GM23338 (cell line): ENCODE measurements at places on chromosomes 3 and 15. TPM values are rescaled to one million over a fixed set of nuclear protein-coding genes. Genes with fewer than 3 reads are reported as not detected.

The GATM gene
- 8.5 and 9.1 TPM in 2 replicates for polyA plus RNA-seq

The AHSG gene
- 0.18 and 0.21 TPM in 2 replicates for polyA plus RNA-seq

The FBN1 gene
- 1.2 and 1.9 TPM in 2 replicates for polyA plus RNA-seq

The ANKRD34C gene
- not detected in 2 replicates for polyA plus RNA-seq

The PRSS50 gene
- 0.50 and 0.60 TPM in 2 replicates for polyA plus RNA-seq

The CHL1 gene
- polyA plus RNA-seq, result 1.4 and 2.6 TPM in 2 replicates

The SH3GL3 gene
- polyA plus RNA-seq, result 15.9 and 18.8 TPM in 2 replicates

The KCNMB3 gene
- 3.3 and 3.8 TPM in 2 replicates for polyA plus RNA-seq

The CDCP1 gene
- 7.7 and 8.4 TPM in 2 replicates for polyA plus RNA-seq

The FANCD2OS gene
- polyA plus RNA-seq, result 0.94 TPM in 1 of 2 replicates, not detected in the other

The TM4SF18 gene
- polyA plus RNA-seq, result 1.4 and 2.0 TPM in 2 replicates

The SERINC4 gene
- polyA plus RNA-seq, result not detected in 2 replicates

The MORC1 gene
- not detected in 2 replicates for polyA plus RNA-seq

The GOLGA6B gene
- polyA plus RNA-seq, result 0.65 TPM in 1 of 2 replicates, not detected in the other

The GHRL gene
- 0.52 and 0.78 TPM in 2 replicates for polyA plus RNA-seq

The CFAP20DC gene
- polyA plus RNA-seq, result 4.9 and 7.4 TPM in 2 replicates

The GASK1A gene
- polyA plus RNA-seq, result 1.5 and 2.6 TPM in 2 replicates

The TMEM212 gene
- polyA plus RNA-seq, result not detected in 2 replicates

The PLSCR2 gene
- 0.55 TPM in 1 of 2 replicates, not detected in the other for polyA plus RNA-seq

The GP9 gene
- polyA plus RNA-seq, result not detected in 2 replicates

The SHC4 gene
- polyA plus RNA-seq, result 0.32 and 0.38 TPM in 2 replicates

The WDR48 gene
- polyA plus RNA-seq, result 20.8 and 27.2 TPM in 2 replicates

The FMN1 gene
- polyA plus RNA-seq, result 0.71 and 1.2 TPM in 2 replicates

The GOLGA8G gene
- not detected in 2 replicates for polyA plus RNA-seq

The TNK2 gene
- polyA plus RNA-seq, result 9.6 and 10.0 TPM in 2 replicates

The METTL6 gene
- 11.6 and 15.1 TPM in 2 replicates for polyA plus RNA-seq

The SLC12A1 gene
- 0.52 and 0.57 TPM in 2 replicates for polyA plus RNA-seq

The SPTBN5 gene
- polyA plus RNA-seq, result 0.31 and 0.57 TPM in 2 replicates

The SCG5 gene
- 64.4 and 73.3 TPM in 2 replicates for polyA plus RNA-seq

The CKMT1A gene
- polyA plus RNA-seq, result 30.9 and 31.1 TPM in 2 replicates

The LYSMD2 gene
- polyA plus RNA-seq, result 5.1 and 5.9 TPM in 2 replicates

The RBPMS2 gene
- 171 and 179 TPM in 2 replicates for polyA plus RNA-seq

The CD86 gene
- not detected in 2 replicates for polyA plus RNA-seq

The SCAANT1 gene
- polyA plus RNA-seq, result 1.2 TPM in 1 of 2 replicates, not detected in the other

The MYO5C gene
- polyA plus RNA-seq, result 6.4 and 7.9 TPM in 2 replicates

The CERS3 gene
- 0.38 and 1.8 TPM in 2 replicates for polyA plus RNA-seq

The ECE2 gene
- polyA plus RNA-seq, result 0.48 TPM in 1 of 2 replicates, not detected in the other

The ARGFX gene
- not detected in 2 replicates for polyA plus RNA-seq

The GNAT1 gene
- not detected in 2 replicates for polyA plus RNA-seq

The LDHAL6B gene
- polyA plus RNA-seq, result not detected in 2 replicates

The GNAI2 gene
- 138 and 140 TPM in 2 replicates for polyA plus RNA-seq
